Hematopoietic multipotent progenitor cell (in vitro differentiated cells): ENCODE measurements at places on chromosomes 1 and 21. TPM values are rescaled to one million over a fixed set of nuclear protein-coding genes. Genes with fewer than 3 reads are reported as not detected.

GRCh38 chr21:43772425-43772821 is 3.7 kb downstream of the CSTB start:
- no peak for DNase-seq

DNA sequence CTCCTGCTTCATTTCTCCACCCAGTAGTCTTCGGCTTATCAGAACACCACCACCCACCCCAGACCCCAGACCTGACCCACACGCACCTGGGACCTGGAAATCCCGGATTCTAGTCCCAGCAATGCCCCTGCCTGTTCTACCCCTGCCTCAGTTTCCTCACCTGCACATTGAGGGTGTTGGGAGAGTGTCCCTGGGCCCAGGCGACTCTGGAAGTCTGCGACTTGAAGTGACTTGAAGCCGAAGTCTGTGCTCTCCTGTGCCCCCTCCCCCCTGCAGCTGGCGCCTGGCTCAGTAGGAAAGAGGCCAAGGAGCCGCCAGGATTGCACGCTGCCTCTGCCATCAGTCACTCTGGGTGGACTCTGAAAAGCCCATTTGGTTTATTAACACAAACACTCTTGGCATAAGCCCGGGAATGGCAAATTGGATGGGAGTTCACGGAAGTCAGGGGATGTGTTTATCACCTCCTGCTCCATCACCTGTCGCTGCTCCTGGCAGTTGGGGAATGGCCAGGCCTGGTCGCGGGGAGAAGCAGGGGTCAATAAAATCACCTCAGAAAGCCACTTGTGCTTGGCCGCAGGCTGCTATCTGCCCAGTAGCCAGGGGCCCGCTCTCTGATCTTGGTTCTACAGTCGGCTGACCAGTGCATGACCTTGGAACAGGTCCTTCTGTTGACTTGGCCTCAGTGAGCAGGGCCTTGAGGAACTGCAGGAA is 132.7 kb downstream of the ACTL8 start:
- DNase-seq = no peak

GRCh38 chr1:167704715-167705114 is 17.1 kb upstream of the MPZL1 start:
- DNase-seq = no peak

GRCh38 chr21:26810266-26810665 is 34.9 kb downstream of the ADAMTS1 start:
- DNase-seq = no peak

GRCh38 chr21:36141513-36141925 is 6.6 kb downstream of the CBR3 start:
- peak; percentile 93 for DNase-seq

GRCh38 chr1:245575710-245576109 is 420.9 kb downstream of the KIF26B start:
- no peak for DNase-seq

- DNase-seq = no peak
These were observed 49.9 kb downstream of the UMODL1 start for GRCh38 chr21:42120903-42121535.

Gene FAM167B
- under 0.01 TPM for total RNA-seq

Gene USH2A
- under 0.01 TPM for total RNA-seq

DNA sequence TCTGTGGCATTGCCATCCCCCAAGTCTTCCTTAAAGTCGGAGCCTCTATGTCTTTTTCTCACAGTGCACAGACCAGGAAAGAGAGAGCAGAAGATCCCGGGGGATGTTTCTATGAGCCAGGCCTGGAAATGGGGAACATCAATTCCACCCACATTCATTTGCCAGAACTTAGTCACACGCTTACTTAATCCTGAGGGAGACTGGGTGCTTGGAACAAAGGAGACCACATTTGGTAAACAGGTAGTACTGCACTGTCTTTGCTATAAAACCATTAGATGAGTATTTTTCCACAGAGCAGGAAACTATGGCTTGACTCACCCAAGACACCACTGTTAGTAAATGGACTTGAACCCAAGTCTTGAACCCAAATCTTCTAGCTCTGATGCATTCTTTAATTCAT is 60.7 kb upstream of the CTTNBP2NL start:
- no peak for DNase-seq

GRCh38 chr21:45096217-45096616 is 21.8 kb downstream of the ADARB1 start:
- no peak for DNase-seq

Gene FCRLB
- total RNA-seq = 0.54 TPM
